ENCODE measurements at places on chromosomes 4 and X. TPM values are rescaled to one million over a fixed set of nuclear protein-coding genes. Genes with fewer than 3 reads are reported as not detected.

DNA sequence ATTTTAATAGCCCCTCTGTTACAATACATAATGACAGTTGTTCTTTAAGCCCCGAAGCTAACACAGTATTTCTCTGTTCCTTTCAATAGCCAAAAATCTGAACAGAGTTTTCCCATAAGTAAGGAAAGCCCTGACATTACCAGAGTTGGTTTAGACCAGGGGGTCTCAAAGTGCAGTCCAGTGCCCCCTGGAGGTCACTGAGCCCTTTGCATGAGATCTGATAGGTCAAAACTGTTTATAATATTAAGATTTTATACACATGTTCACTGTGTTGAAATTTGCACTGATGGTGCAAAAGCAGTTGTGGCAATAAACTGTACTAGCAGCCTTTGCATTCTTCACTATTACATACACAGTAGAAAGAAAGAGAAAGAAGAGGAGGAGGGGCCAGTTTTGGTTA lies 177.1 kb downstream of the SPANXN3 start:
- H3K27me3 ChIP-seq, result no peaks in the 10 kb centered on the region
- H3K27ac ChIP-seq, result no peak overlapping the region
- H3K36me3 ChIP-seq, result no peaks in the 10 kb centered on the region
- no peak overlapping the region for H3K4me3 ChIP-seq

- no peak overlapping the region for H3K27ac ChIP-seq
- H3K4me1 ChIP-seq, result no peaks in the 10 kb centered on the region
These were observed 133.2 kb downstream of the ARHGAP6 start for GRCh38 chrX:11532291-11533078.

GRCh38 chr4:118034053-118034785 lies at the start of gene NDST3:
Gene NDST3, plus strand, starts transcription at chr4:118034486. Its CDS starts 19,425 bp downstream, at chr4:118053911.
- no peak within 1 kb of the TSS for H3K4me3 ChIP-seq
- no peaks in the 10 kb centered on the region for H3K36me3 ChIP-seq
- H3K27me3 ChIP-seq, result no peaks in the 10 kb centered on the region
- DNase-seq, result no peak

GRCh38 chrX:76921176-76921575 lies 493.7 kb downstream of the MAGEE1 start:
- no peaks in the 10 kb centered on the region for H3K4me1 ChIP-seq
- no peak overlapping the region for H3K27ac ChIP-seq

GRCh38 chr4:153209410-153209809 lies 5.2 kb downstream of the TRIM2 start:
- H3K27me3 ChIP-seq, result no peaks in the 10 kb centered on the region
- H3K4me1 ChIP-seq, result 0 out of 2 replicates have a peak, but pooled peaks cover 2% of the 10 kb centered on the region
- H3K36me3 ChIP-seq, result no peaks in the 10 kb centered on the region
- H3K27ac ChIP-seq, result no peak overlapping the region
- H3K4me3 ChIP-seq, result no peak overlapping the region
- no peak for DNase-seq

DNA sequence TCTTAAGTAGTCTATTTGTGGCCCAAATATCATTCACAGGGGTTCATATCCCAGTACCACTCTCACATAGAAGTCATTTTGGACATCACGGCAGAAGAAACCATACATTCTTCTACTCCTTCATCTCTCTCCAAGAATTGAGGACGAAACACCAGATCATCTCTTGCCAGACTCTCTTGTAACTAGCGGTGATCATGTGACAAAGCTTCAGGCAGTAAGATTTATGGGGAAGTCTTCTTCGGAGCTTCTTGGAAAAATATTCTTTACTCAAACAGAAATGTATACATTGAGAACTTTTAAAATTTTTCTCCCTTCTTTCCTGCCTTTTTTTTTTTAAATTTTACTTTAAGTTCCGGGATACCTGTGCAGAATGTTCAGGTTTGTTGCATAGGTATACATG lies 4.7 kb upstream of the TBC1D19 start:
- H3K27ac ChIP-seq, result no peak overlapping the region
- H3K36me3 ChIP-seq, result no peaks in the 10 kb centered on the region
- peaks cover 4% of the 10 kb centered on the region for H3K4me1 ChIP-seq

Gene DUSP9
- total RNA-seq, result 0.10 TPM

Gene PFKFB1
- 0.38 TPM for total RNA-seq

DNA sequence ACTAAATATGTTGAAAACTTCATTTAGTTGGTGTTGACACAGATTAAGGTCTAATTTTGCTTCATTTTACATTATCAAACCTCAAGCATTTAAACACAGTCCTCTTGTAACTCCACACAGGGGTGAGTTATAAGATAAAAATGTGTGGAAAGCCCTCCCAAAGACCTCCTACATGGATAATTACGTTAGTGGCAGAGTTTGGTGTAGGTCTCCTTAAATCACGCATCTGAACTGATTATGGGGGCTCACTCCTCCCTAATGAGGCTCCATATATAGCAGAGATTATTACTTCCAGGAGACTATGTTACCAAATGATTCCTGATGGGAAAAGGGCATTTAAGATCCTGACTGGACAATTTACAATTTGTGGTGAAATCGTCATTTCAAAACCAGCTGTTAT lies 32.2 kb upstream of the VCX3B start:
- H3K4me3 ChIP-seq, result no peak overlapping the region
- no peaks in the 10 kb centered on the region for H3K27me3 ChIP-seq
- no peak overlapping the region for H3K27ac ChIP-seq
- DNase-seq, result no peak
- H3K36me3 ChIP-seq, result no peaks in the 10 kb centered on the region

DNA sequence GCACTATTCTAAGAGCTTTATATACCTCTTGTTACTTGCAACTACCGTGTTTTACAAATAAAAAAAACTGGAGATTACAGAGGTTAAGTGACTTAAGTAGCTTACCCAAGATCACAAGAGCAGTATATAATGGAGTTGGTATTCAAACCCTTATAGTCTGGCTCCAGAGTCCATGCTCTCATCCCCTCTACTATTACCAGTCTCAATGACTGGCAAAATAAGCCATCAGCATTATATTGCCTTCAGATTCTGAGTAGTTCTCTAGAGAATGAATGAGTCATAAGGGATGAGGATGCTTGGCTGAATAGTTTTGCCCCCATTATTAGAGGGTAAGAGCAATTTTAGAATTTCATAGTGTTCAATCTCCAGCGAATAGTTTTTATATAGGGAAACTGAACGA lies 170.1 kb upstream of the ATOH1 start:
- H3K27me3 ChIP-seq, result no peaks in the 10 kb centered on the region
- H3K4me1 ChIP-seq, result no peaks in the 10 kb centered on the region
- no peak overlapping the region for H3K4me3 ChIP-seq
- no peak overlapping the region for H3K27ac ChIP-seq
- no peak for DNase-seq
- H3K36me3 ChIP-seq, result no peaks in the 10 kb centered on the region

All from GM12878 (cell line).